NCI-H187 (cell line): ENCODE measurements at places on chromosomes 3 and 15.

GRCh38 chr3:54481606-54482365 is 359.4 kb downstream of the CACNA2D3 start:
- DNase-seq = no peak

DNA sequence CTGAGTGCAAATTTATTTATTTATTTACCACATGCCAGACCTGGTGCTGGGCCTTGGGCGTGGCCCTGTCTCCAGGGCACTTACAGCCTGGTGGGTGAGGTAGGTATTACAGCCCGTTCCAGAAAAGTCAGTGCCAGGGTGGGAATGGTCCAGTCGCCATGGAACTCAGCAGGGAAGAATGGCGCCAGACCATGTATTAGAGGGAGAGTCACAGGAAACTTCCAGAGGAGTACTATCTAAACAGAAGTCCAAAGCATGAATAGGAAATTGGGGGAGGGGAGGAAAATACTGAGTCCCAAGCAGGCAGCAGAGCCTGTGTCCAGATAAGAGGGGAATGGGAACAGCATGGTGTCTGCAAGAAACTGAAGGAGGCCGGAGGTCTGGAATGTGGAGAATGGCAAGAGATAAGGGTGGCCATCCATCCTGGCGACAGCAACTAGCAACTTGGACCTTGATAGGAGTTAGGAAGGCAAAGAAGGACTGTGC is 27.0 kb downstream of the SH3BP5 start:
- no peak for DNase-seq

- DNase-seq = no peak
Observed at GRCh38 chr3:172070802-172071201, 31.4 kb downstream of the FNDC3B start.

GRCh38 chr3:122052968-122053367 is 2.2 kb upstream of the CD86 start:
- no peak for DNase-seq

- no peak for DNase-seq
Observed at GRCh38 chr3:146542179-146542578, 2.2 kb downstream of the PLSCR1 start.

GRCh38 chr3:2154621-2155020 is 56.0 kb downstream of the CNTN4 start:
- no peak for DNase-seq

DNA sequence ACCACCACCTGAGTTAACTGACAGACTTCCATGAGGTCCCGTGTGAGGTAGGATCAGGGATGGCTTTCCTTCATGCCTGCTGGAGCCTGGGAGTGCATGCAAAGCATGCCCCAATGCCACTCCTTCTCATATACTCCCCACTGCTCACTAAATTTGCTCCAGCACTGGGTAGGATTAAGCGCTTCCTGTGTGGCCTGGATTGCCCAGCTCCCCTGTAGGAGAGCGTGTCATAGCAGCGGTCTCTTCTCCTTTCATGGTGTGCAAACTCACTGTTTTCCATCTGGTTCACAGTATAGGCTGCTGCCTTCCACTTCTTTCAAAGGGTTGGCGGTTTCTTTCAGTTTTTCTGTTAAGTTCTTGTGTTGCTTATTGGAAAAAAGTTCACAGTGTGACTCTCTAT is 34.1 kb upstream of the ABI3BP start:
- DNase-seq = no peak

DNA sequence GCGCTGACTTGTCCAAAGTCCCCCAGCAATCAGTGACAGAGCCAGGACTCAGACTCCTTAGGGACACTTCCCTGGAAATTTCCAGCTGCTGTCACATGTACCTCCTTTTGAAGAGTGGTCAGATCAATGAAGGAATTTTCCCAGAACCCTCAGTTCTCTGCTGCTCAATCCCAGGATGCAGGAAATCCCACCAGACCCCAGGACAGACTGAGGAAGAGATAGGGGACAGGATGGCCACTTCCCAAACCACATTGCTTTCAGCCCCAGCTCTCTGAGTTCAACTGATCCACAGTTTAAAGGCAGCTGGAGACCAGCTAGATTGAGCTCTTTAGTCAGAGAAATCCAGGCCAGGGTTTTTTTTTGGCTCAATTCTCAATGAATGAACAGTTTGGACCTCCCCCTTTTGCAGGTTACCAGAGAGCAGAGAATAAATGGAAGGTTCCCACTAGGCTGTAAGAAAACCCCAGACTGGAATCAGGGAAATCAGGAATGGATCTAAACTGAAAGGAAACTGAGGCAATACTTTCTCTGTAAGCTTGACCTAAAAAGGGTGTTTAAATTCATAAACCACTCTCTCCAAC is 1.5 kb downstream of the CYP1A1 start:
- DNase-seq = peak; percentile 19

DNA sequence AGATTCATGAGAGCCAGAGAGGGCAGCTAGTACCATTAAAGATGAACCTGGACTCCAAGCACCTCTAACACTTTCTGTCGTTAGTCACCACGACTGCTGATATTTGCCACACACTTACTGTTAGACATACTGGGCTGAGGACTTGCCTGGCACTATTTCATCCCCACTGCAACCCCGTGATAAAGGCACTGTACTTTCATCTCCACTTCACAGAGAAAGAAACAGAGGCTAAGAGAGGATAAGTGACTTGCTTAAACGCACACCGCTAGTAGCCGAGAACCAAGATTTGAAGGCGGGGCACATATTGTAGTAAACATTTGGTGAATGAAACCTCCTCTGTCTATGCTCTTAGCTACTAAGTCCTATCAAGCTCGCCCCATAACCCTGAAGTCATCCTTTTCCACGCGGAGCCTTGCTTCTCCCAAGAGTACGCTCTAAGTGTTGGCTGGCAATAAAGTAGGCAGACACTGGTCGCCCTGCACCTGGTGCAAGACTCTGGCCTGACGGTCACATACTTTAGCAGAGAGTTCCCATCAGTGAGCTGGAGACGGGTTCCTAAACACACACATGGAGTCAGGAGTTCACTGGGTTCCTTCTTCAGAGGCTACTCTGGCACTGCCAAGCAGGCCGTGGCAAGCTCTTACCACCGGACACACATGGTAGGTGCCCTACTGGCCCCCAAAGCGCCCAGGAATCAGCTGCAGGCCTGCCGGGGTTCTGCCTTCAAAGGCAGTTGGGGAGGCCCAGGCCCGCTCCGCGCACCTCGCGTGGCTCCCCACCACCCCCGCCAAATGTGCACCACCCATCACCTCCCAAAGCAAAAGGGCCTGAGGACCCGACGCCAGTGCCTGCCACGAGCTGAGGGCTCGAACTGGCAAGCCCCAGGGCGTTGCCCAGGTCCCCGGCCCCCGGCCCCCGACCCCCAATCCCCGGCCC is 951 bp downstream of the POMGNT2 start:
- DNase-seq = no peak

DNA sequence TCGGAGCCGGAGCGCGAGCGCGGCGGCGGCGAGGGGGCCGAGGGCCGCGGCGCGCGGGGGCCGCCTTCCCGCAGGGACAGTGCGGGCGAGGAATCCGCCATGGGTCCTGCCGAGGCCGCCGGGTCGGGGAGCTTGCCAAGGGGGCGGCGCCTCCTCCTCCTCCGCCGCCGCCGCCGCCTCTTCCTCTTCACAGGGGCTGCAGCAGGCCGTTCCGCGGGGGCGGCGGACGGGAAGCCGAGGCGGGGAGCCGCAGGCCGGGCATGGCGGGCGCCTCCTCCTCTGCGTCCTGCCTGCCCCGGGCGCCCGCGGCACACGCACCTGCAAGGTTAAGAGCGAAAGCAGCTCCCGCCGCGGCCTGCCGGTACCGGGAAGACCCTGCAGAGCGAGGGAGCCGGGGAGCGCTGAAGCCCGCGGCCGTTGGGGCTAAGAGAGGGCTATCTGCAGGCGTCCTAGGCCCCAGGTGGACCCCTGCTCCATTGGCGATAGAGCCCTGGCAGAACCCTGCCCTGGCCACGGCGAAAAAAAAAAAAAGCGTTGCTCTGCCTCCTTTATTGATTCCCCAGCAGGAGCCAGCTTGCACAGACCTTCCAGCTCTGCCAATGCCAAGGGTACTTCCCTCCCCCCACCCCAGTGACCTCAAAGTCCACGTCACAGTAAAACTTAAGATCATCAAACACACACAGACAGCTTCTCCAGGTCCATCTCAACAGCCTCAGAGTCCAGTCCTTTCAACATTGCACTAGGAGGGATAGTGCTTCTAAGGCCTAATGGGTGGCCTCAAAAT is at the start of gene LYSMD2:
LYSMD2 (minus strand) TSS at position 134 of the 784 bp plus-strand sequence; CDS start at position 101, 33 bp downstream.
- no peak for DNase-seq

DNA sequence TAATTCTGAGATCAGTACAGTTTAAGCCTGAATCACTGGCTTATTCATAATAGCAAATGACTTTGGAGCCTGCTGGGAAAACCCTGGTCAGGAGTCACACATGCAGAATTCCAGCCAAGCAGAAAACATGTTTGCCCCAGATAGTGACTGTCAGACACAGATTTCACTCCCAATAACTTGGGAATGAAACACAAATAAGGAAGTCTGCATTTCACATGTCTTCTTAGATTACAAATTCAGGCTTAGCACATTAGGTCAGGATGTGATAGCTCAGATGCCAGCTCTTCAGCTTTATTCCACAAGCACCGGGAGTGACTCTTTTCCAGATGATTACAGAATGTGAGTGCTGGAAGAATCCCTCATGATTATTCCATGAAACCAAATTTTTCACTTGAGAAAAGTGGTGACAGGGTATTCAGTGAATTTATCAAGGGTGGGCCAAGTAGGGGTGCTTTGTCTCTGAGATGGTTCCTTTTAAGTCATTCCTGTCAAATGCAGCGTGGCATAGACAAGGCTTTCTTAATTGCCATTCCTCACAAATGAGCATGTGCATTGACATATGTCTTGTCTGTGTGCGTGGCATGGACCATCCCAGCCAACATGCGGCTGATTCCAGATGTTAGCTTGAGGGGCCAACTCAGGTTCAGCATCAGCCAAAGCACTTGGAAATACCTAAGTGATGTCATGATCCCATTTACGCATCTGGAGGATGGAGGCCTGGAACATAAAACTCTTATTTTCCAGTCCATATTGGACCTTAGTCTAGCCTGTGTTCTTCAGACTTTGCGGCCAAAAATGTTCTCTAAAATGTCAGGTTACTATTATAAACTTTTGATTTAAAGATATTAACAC is 191.0 kb downstream of the EPHB1 start:
- no peak for DNase-seq

DNA sequence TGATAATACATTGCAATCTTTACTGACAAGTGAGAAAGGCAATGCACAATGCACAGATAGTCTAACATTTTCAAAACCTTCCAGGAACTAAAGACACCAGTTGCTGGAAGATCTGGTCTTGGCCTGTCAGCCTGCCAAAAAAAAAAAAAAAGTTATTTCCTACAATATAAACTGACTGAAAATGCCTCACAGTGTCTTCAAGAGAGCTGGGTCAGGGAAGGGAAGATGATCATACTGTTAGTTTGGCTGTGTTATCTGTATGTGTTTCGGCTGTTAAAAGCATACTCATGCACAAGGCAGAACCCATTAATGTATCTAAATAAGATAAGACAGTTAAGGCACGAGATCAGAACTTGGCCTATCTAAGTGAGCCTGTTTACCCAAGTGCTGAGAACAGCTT is 673.4 kb downstream of the MECOM start:
- no peak for DNase-seq

GRCh38 chr3:89395456-89395855 is 288.0 kb downstream of the EPHA3 start:
- DNase-seq = no peak

GRCh38 chr3:36964331-36964730 is 19.5 kb upstream of the TRANK1 start:
- no peak for DNase-seq

DNA sequence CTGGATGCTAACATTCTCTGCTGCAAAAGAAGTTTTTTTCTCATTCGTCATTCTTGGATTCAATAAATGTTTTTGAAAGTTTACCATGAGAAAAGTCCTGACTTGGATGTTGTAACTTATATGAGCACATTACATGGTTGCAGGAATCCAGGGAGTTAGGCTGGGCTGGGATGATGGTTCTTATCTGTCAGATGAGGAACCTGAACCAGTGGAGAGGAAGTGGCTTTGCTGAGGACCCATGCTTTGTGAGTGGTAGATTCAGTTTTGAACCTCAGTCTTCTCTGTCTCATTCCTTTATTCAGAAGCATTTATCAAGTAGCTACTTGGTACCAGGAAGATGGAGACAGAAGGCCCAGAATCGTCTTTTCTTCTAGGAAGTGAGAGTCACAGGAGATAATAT is 3.7 kb upstream of the GASK1A start:
- DNase-seq = no peak

- DNase-seq = peak; percentile 7
Observed at GRCh38 chr3:4656059-4656458, 162.9 kb downstream of the ITPR1 start.

DNA sequence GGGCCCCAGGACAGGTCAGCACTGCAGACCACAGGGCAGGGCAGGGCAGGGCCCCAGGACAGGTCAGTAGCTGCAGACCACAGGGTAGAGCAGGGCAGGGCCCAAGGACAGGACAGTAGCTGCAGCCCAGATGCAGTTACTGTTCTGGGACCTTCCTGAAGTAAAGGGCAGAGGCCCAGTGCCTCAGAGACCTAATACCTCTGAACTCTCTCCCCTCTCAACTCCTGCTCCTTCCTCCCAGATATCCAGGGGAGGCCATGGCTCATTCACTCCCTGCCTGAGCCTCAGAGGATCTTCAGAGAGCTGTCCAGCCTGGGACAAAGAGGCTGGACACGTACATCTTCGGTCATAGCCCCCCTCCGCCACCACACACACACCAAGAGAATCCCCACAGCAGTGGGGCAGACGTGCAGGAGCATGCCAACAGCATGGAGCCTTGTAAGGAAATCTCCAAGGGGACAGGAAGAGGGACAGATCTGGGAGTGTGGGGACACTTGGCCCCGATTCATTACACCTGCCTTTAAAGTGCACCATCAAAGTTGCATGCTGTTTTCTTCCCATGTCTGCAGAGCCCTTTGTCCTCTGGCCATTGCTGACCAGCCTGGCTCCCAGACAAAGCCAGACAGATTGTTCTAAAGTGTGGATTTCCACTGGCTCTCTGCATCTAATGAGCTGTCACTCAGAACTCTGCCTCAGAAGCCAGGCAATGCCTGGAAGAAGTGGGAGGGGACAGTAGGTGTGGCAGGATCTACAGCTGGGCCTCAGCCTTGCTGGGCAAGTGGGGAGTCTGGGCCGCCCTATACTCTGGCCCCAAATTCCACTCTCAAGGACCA is 24.2 kb upstream of the BUB1B start:
- no peak for DNase-seq

DNA sequence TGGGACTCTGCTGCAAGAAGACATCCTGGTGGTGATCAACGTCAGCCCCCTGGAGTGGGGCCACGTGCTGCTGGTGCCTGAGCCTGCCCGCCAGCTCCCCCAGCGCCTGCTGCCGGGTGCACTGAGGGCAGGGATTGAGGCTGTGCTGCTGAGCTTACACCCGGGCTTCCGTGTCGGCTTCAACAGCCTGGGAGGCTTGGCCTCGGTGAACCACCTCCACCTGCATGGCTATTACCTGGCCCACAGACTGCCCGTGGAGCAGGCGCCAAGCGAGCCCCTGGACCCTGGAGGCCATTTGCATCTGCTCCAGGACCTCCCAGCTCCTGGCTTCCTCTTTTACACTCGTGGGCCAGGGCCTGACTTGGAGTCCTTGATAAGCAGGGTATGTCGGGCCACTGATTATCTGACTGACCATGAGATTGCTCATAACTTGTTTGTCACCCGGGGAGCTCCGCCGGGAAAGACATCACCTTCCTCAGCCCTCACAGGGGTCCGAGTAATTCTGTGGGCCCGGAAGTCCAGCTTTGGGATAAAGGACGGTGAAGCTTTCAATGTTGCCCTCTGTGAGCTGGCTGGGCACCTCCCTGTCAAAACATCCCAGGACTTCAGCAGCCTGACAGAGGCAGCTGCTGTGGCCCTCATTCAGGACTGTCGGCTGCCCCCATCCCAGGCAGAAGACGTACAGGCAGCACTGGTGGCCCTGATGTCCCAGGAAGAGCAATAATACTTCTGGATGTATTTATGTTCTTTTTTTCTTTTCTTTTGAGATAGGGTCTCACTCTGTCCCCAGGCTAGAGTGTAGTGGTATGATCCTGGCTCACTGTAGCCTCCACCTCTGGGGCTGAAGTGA is 7.6 kb downstream of the GDPGP1 start:
- no peak for DNase-seq
